ENCODE measurements at places on chromosomes 12 and 14.

- no peak for DNase-seq
Measured at GRCh38 chr12:122051231-122051876, 27.2 kb upstream of the MLXIP start.

DNA sequence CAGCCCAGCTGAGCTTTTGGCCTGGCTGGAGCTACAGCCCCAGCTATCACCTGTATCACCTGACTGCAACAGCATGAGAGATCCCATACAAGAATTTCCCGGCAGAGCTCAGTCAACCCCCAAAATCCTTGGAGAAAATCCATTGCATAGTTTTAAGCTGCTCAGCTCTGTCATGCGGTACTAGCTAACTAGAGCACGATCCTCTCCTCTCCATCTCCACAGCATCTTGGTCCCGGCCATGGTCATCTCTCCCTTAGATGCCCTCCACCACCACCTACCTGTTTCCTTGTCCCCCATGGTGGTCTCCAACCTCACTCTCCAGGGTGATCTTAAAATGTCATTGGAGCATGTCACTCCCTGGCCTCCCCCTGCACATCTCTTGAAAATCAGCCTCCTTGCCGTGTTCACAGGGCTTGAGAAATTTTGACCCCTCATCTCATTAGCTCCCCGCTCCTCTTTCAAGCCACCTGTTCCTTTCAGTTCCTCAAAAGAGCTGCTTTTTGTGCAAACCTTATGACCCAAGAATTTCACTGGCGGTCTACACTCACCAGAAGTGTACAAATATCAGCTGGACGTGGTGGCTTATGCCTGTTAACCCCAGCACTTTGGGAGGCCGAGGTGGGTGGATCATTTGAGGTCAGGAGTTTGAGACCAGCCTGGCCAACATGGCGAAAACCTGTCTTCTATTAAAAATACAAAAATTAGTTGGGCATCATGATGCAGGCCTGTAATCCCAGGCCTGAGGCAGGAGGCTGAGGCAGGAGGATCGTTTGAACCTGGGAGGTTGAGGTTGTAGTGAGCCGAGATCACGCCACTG lies 8.1 kb upstream of the CLMN start:
- DNase-seq: no peak

GRCh38 chr12:3988519-3989217 lies 115.5 kb upstream of the PARP11 start:
- DNase-seq: no peak

GRCh38 chr12:2023365-2023764 lies 19.1 kb upstream of the DCP1B start:
- no peak for DNase-seq

GRCh38 chr12:79186506-79186905 lies 321.9 kb downstream of the SYT1 start:
- DNase-seq: no peak

- no peak for DNase-seq
Measured at GRCh38 chr12:40232602-40233001, 7.8 kb downstream of the LRRK2 start.

DNA sequence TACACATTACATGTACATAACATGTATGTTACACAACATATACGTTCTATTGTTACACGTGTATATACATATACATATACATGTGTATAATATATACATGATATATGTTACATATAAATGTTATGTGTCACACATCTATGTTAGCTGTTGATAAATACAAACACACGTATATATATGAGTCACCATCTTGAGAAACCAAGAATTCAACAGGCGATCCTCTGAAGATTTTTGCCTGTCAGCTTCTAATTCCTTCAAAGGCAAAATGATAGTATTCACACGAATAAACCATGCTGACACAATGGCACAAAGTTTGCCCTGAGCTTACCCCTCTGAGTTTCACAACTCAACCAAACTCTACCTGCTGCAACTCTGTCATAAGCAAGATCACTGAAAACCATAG lies 30.2 kb upstream of the TESC start:
- DNase-seq: no peak

GRCh38 chr12:51434305-51434704 lies 9.7 kb downstream of the SLC4A8 start:
- no peak for DNase-seq

GRCh38 chr14:73245480-73246325 lies 8.4 kb downstream of the PAPLN start:
- DNase-seq: no peak

DNA sequence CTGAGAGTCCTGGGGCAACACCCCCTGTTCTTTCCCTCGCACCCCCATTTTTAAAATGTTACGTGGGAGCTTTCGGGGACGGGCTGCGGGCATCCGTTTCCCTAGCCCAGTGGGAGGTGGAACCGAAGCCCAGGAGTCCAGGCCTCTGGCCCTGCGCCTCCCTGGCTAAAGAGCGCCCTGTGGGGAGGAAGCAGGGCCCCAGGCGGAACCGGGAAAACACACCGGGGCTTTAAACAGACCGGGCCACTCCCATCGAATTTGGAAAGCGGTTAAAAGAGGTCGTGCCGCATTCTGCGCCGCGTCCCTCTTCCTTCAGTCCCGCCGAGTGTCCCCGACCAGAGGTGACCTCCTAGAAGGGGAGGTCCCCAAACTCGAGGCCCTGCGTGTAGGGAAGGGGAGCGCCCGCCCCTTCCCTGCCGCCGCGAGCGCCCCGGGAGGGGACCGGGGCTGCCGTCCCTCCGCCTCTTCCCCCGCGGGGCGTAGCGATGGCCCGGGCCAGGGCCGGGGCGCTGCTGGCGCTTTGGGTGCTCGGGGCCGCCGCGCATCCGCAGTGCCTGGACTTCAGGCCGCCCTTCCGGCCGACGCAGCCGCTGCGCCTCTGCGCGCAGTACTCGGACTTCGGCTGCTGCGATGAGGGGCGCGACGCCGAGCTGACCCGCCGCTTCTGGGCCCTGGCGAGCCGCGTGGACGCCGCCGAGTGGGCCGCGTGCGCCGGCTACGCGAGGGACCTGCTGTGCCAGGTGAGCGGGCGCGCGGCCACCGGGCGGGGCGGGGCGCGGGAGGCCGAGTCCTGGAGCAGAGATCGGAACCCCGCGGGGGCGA lies at the start of gene HHIPL1:
HHIPL1 (plus strand) TSS at position 407 of the 822 bp plus-strand sequence; CDS start at position 486, 79 bp downstream.
- DNase-seq: no peak

DNA sequence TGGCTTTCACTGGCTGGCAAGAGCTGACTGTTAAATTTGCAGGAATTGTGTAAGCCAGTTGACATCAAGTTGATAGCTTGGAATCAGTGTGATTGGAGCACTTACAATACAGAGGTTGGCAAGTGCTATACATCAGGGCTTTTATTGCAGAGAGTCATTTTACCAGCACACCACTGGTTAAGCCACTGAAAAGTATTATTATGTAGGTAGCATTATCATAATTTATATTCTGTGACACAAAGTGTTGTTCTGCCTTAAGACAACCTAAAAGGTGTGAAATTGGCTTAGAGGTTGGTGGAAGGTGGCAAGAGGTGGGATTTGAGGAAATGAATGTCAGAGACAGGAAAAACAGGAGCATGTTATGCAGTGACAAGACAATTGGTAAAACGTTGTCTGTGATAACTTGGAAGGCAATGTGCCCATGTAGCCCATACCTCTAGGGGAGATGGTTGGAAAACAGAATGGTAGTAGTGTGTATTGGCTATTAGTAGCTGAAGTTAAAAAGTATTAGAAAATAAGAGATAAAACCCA lies 172.9 kb upstream of the PRICKLE1 start:
- DNase-seq: no peak

DNA sequence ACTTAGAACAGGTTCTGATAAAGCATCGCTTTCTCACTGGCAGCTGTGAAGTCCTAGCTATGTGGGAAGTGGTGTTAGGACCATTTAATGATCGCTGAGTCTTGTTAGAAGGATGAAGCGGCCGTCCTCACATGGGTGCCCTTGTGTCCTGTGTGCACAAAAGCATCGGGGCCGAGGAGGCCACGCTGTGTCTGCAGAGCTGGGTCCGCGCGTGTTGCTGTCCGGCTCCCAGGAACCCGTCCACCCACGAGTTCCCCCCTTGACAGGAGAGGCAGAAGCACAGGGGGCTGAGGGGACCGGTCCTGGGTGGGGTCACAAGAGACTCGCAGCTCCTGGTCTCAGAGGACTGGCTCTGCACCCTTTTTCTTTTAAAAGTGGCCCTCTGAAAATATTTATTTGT lies 90.4 kb downstream of the ADGRD1 start:
- no peak for DNase-seq

DNA sequence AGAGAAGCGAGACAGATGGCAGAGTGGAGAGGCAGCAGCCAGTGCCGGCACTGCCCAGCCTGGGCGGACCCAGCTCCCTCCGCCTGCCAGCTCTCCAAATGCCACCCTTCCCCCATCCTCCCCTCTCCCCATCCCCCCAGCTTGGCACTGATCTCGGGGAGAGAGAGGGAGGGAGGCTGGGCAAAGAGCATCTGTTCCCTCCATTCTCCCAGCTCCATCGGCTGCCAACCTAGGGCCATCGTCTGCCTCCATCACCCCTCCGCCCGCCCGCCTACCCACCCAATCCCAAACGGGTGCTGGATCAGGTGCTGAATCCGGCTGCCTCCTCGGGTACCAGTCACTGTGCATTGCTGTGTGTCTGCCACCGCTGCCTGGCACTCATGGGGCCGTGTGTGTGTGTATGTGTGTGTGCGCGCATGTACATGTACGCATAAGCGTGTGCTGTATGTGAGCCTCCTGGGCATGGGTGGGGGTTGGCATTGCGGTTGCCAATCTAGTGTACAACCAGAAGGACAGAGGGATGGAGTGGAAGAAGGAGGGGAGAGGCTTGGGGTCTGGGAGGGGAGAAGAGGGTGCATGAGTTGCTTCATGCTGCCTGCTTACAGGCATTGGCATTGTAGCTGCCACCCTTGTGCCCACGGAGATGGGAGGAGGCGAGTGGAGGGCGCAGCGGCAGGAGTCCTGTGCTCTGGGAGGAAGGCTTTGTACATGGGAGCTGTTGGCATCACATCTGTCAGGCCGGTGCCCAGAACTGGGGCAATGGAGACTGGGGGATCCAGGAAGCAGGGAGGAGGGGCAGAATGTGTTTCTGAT lies 38.4 kb downstream of the ZFHX2 start:
- no peak for DNase-seq

DNA sequence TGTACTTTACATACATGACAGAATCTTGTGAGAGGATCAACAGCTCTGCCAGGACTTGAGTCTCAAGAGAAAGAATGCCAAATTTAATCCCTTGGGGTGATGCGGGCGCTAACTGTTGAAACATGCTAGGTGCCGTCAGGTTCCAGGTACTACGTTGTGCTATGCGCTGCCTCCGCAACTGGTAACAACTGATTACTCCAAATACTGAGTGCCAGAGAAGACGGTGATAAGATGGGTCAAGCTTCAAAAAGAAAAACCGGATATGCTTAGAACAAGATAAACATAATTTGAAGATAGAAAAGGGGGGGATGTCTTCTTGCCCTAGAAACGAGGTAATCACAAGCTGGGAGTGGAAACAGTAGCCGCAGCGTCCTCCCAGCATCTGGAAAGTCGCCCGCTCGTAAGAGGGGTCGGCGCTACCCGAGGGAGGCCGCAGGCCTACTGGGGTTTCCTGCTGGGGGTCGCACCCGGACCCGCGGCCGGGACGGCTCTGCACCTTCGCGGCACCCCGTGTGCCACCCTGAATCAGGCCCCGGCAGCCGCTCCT lies 678 bp downstream of the ZBTB25 start:
- no peak for DNase-seq

DNA sequence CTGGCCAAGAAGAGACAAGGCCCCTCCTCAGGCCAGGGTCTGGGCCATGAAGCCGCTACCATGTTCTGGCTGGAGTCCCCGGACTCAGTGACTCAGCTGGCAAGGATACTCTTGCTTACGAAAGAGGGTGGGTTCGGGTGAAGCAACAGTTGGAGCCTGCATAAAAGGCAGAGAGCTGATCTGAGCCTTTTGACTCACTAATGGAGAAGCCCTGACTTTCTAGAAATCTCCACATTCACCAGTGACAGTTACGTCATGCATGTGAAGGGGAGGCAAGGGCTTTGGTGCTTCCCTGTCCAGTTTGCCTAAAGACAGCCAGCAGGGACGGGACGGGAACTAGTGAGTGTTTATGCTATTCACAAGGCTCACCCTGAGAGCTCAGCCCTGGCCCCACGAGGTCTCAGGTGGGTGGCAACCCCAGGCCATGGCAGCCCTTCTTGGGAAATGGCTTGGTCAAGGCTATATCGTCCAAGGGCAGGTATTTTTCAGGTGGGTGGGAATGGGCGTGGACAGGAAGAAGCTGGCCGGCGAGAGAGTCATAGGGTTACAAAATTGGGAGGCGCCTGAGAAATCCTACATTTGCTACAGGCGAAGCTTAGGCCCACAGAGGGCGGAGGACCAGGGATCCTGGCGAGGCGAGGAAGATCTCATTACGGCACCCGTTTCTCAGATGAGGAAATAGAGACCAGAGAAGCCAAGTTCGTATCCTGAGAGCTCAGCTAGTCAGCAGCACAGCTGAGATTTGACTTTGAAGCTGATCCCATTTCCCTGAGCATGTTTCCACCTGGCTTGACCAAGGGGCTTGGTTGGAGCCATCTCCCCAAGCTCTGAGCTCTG lies 314.6 kb downstream of the BCL11B start:
- DNase-seq: no peak

- no peak for DNase-seq
Measured at GRCh38 chr12:11895421-11896078, 175.2 kb upstream of the BCL2L14 start.

DNA sequence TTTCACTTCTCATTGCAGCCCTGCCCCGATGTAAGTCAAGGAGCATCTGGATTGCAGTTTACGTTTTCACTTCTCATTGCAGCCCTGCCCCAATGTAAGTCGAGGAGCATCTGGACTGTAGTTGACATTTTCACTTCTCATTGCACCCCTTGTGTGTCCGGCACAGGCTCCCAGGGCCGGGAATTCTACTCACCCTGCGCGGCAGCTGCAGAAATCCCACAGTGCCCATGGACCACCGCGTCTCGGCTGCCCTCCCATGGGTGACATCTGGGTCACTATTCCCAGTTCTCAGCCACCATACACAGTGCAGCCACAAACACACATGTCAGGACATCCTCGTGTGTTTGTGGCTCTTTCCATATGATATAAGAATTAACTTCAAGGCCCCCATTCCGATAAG lies 378.5 kb downstream of the ADGRD1 start:
- DNase-seq: no peak
